ENCODE measurements at places on chromosomes 1 and 21.
A peak's percentile ranks its signal among the peaks of the same experiment; 100 is the strongest.

DNA sequence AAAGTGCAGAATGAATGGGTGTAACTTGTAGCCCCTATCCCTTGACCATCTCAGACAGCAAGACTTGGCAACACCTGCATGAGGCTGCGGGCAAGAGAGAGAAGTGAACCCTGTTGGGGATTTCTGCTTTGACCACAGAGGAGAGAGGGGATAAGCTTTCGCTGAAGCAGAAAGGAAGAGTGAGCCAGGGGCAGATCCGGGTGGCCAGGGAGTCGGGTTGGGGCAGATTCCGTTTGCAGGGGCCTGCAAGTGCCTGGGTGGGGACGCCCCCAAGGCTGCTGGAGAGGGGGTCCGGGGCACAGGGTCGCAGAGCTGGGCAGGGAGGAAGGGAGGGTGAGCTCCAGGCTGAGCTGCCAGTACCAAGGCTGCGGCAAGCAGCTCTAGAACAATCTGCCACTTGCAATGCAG is 25.3 kb upstream of the PIK3CD start:
- DNase-seq: no peak

GRCh38 chr1:52439976-52440375 is 35.6 kb downstream of the PRPF38A start:
- DNase-seq: no peak

- DNase-seq: no peak
Measured at GRCh38 chr1:52676249-52676903, 21.8 kb downstream of the COA7 start.

GRCh38 chr1:1429671-1430073 is 5.8 kb upstream of the VWA1 start:
- DNase-seq: no peak

GRCh38 chr21:42973991-42974831 is at the start of gene PKNOX1:
Gene PKNOX1, plus strand, starts transcription at chr21:42974562. Its CDS starts 29,820 bp downstream, at chr21:43004382.
- DNase-seq: peak; percentile 99

GRCh38 chr1:38929054-38929453 is 12.6 kb downstream of the RHBDL2 start:
- DNase-seq: no peak

GRCh38 chr1:118982821-118983557 is 5.2 kb downstream of the TBX15 start:
- DNase-seq: no peak

- DNase-seq: no peak
Measured at GRCh38 chr1:211959221-211959620, 76.1 kb downstream of the INTS7 start.

- no peak for DNase-seq
Measured at GRCh38 chr1:20233394-20233793, 47.1 kb upstream of the PLA2G2C start.

DNA sequence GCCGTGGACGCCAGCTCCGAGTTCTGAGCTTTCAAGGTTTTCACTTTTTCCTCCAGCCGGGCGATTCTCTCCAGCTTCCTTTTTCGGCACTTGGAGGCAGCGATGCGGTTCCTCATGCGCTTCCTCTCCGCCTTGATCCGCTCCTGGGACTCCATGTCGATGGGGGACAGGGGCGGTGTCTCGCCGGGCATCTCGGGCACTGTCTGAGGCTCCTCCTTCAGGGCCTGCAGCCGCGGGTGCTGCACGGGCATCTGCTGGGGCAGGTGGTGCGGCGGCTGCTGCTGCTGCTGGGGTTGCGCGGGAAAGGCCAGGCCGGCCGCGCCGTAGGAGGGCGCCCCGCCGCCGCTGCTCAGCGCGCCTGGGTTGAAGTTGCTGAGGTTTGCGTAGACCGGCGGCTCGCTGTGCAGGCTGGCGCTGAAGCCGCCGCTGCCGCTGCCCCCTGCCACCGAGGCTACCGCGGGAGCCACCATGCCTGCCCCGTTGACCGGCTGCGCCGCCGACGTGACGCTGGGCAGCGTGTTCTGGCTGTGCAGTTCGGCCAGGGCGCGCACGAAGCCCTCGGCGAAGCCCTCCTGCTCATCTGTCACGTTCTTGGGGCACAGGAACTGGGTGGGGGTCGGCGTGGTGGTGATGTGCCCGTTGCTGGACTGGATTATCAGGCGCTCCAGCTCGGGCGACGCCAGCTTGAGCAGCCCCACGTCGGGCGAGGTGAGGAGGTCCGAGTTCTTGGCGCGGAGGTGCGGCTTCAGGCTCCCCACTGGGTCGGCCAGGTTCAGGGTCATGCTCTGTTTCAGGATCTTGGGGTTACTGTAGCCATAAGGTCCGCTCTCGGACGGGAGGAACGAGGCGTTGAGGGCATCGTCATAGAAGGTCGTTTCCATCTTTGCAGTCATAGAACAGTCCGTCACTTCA is 1.4 kb downstream of the JUN start:
- DNase-seq: peak; percentile 43

DNA sequence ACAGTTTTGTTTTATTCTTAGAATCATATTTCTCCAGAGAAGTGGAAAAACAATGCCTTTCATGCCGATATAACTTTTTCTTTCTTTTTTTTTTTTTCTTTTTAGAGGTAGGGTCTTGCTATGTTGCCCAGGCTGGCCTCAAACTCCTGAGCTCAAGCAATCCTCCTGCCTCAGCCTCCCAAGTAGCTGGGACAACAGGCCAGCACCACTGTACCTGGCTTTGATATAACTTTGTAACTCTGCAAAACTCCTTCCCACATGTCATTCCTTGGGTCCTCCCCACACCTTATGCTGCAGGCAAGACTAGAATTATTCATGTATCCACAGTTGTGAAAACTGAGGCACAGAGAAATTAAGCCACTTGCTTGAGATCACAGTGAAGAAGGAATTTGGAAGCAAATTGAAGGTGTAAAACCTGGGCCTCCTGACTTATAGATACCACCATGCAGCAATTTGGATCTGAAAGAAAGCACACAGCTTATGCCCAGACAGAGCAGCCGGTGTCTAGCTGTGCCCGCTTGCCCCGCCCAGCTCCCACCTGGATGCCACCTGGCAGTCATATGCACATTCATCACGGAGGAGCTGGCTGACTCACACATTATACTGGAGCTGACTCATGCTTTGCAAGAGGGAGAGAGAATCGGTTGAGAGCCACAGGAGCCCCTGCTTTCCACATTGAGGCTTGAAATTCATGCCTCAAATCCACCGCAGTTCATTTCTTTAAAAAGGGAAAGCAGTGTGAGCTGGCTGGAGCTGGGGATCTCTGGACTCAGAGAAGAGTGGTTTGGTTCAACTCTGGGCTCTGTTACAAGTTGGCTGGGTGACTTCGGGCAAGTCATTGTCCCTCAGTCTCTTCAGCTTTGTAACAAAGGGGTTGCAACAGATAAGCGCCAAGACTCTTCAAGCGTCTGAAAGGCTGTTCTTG is 8.3 kb upstream of the SLC2A1 start:
- DNase-seq: no peak

DNA sequence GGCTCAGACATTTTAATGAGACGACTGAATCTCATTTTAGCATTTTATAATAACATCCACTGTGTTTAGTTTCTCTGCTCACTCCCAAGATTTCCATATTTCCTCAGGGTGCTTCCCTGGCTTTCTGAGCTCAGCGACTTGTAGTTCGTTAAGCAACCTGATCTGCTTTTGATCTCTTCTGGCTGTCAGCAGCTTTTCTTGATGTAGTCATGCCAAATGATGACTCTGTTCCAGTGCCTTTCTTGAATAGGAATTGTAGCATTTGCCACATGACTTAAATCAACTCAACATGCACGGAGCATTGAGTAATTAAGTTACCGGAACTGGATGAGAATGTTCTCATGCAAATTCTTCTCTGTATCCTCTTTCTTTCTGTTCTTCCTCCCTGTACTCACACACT is 246.1 kb downstream of the FMN2 start:
- no peak for DNase-seq

GRCh38 chr1:30418061-30418938 is 305.1 kb downstream of the MATN1 start:
- DNase-seq: no peak

- no peak for DNase-seq
Measured at GRCh38 chr1:50251702-50252101, 143.0 kb downstream of the ELAVL4 start.

- no peak for DNase-seq
Measured at GRCh38 chr1:59520194-59520593, 223.3 kb downstream of the FGGY start.

DNA sequence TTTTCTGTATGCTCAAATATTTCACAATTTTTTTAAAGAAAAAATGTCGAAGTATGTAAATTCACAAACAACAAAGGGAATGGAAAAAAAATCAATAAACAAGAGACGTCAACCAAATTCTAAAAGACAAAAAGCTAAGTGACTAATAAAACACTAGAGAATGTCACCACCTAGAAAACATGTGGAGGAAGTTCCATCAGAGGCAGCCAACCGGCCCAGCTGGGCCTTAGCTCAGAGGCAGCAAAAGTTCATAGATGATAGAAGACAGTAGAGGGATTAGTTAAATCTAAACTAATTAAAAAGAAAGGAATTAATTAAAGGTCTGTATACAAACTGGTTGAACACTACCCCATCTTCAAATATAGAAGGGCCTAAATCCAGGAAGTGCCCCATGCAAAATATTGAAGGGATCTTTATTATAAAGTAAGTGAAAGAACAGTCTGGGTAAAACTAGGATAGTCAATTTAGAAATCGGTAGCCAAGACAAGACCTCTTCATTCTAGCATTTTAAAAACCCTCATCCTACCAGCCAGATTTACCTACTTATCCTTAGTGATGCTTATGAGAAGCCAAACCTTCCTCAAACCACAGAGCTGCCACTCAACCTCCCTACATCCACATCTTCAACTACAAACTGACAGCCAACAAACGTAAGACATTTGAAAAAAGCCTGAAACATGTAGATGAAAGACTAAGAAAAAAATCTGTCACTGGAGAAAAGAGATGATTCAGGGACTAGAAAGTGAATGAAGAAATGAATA is 23.7 kb downstream of the MRPL39 start:
- DNase-seq: no peak

DNA sequence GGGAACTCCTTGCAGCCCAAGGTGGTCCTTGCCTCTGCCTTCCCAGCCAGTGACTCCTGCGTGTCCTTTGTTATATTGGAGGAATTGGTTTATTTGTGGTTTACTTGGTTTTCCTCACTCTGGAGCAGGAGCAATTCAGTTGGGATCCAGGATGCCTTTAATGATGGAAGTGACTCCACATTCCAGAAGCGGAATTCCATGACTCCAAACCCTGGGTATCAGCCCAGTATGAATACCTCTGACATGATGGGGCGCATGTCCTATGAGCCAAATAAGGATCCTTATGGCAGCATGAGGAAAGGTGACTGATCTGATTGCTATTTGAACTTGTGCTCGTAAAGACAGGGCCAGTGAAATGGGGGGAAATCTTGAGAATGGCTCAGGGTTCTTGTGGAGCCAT is 15.1 kb upstream of the PIGV start:
- no peak for DNase-seq

DNA sequence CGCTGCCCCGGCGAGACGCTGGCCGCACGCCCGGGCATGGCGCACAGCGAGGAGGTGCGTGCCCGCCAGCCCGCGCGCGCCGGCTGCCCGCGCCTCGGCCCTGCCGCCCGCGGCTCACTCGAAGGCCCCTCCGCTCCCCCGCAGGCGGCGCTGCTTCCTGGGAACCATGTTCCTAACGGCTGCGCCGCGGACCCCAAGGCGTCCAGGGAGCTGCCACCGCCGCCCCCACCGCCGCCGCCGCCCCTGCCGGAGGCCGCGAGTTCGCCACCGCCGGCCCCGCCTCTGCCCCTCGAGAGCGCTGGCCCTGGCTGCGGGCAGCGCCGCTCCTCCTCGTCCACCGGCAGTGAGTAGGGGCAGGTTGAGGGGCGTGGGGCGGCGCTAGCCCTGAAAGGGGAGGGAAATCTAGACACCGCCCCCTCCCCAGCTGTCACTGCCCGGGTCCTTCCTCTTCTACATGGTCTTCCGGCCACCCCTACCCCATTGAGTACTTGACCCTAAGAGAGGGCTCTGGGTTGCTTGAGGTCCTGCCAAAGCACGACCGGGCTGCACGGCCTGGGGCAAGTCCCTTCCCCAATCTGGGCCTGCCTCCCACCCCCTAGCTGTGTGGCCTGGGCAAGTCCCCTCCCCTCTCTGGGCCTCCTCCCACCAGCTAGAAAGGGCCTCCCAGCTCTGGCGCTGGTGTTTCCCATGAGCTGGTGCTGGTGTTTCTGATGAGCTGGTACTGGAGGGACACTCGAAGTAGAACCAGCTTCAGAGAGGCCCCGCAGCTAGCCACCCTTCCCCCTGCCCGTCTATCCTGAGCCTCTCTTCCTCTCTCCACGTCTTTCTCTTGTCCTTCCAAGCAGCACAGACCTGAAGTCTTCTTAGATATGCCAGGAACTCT is 17.0 kb downstream of the TNFRSF25 start:
- no peak for DNase-seq

DNA sequence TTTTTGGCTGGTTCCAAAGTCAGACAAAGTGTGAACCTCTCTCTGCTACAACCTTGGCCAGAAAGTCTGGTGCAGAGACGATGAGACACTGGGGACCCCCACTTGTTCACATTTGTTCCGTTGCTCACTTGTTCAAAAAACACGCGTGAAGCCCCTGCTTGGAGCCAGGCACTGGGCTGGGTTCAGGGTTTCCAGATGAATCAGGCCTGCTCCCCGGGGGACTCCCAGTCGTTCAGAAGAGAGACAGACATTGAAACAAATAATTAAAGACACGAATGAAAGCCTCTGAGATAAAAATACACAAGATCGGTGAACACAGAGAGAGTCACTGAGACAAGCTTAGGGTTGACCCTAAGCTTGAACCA is 101.5 kb upstream of the RUNX3 start:
- DNase-seq: peak; percentile 58

- no peak for DNase-seq
Measured at GRCh38 chr1:17601643-17602382, 62.3 kb downstream of the ARHGEF10L start.

DNA sequence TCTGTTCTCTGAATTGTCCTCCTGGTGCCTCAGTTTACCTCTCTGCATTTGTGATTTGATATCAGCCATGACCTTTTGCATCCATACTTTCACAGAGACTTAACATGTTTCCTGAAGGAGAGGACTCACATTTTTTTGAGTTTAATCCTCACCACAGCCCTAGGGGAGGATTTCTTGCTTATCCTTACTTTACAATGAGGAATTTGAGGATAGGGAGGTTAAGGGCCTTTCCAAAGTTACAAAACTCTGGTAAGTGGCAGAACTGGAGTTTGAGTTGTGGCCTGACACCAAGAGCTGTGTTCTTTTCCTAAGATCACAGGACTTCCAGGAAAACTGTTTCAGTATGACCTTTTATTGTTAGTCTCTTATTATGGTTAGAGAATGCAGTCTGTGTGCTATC is 34.2 kb downstream of the TNFRSF8 start:
- DNase-seq: no peak

DNA sequence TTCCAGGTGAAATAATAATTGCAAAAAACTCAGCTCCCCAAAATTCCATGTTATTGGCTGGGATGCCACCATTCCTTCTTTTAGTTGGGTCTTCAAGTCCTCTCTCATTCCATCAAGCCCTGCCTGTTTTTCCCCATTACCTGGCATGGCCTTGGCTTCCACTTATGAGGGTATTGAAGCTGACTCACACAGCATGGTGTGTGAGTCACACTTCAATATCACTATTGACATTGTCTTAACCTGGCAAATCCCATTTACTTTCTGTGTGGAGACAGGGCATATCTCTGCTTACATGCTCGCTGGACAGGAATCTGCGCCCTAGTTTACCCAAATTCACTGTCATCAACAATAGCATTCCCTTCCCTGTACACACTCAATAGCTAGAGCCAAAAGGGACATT is 1806.8 kb downstream of the BRINP3 start:
- no peak for DNase-seq

GRCh38 chr1:156664046-156664766 is 13.0 kb downstream of the NES start:
- no peak for DNase-seq

Data from activated T-cell treated with anti-CD3 and anti-CD28 coated beads, Interleukin-2, amount 50 U/mL, for 4 hours (primary cell).